ENCODE measurements at places on chromosomes 16 and 17. TPM values are rescaled to one million over a fixed set of nuclear protein-coding genes. Genes with fewer than 3 reads are reported as not detected.

DNA sequence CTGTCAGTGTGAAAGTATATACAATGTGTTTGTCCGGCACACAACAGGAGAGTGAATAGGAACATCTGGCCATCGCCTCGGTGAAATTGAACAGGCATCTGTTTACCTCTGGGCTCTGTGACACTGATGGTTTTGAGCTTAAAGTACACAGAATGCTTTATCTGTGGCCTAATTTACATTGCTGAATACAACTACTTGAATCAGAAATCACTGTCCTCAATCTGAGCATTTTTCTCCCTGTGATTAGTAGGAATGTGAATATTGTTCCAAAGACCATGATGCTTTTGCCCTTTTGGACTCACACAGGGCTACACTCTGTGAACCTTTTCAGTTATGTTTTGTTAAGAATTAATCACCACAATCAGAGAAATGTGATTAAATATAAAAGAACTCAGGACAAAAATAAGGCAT, 323.0 kb upstream of the TBX2 start:
- no peaks in the 10 kb centered on the region for H3K36me3 ChIP-seq
- no peak overlapping the region for H3K27ac ChIP-seq
- no peaks in the 10 kb centered on the region for H3K4me1 ChIP-seq
- H3K27me3 ChIP-seq, result no peaks in the 10 kb centered on the region
- no peak for DNase-seq

DNA sequence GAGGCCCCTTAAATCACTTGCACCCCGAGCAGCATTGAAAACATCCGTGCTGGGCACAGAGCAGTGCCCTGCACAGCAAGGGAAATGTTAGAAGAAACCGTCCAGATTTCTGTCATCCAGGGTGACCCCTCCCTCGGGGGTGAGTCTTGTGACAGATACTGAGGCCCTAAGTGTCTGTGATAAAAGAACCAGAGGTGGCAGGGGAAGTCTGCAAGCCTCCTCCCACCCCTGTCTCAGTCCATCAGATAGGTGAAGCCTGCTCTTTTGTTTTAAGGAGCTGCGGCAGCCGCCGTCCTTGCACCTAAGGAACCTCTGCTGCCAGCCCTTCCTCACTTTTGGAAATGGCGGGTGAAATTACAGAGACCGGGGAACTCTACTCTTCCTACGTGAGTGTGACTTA, 845 bp upstream of the NAT9 start:
- peak overlapping the region; percentile 57 for H3K27ac ChIP-seq
- peak overlapping the region; percentile 64 for H3K4me3 ChIP-seq
- DNase-seq, result no peak
- H3K36me3 ChIP-seq, result peaks cover 12% of the 10 kb centered on the region
- peaks cover 65% of the 10 kb centered on the region for H3K4me1 ChIP-seq

BRIP1 gene
- 11.3 TPM for total RNA-seq

CD300LG gene
- total RNA-seq, result not detected

GRCh38 chr16:2595393-2596205, 57.8 kb downstream of the PDPK1 start:
- no peaks in the 10 kb centered on the region for H3K4me1 ChIP-seq
- no peak overlapping the region for H3K27ac ChIP-seq
- no peaks in the 10 kb centered on the region for H3K36me3 ChIP-seq
- no peak overlapping the region for H3K4me3 ChIP-seq

CALB2 gene
- total RNA-seq, result not detected

GRCh38 chr17:42058063-42058462, 7.7 kb upstream of the C17orf113 start:
- peaks cover 2% of the 10 kb centered on the region for H3K4me1 ChIP-seq
- DNase-seq, result no peak
- no peak overlapping the region for H3K27ac ChIP-seq
- H3K4me3 ChIP-seq, result no peak overlapping the region
- H3K27me3 ChIP-seq, result peaks cover 1% of the 10 kb centered on the region

DNA sequence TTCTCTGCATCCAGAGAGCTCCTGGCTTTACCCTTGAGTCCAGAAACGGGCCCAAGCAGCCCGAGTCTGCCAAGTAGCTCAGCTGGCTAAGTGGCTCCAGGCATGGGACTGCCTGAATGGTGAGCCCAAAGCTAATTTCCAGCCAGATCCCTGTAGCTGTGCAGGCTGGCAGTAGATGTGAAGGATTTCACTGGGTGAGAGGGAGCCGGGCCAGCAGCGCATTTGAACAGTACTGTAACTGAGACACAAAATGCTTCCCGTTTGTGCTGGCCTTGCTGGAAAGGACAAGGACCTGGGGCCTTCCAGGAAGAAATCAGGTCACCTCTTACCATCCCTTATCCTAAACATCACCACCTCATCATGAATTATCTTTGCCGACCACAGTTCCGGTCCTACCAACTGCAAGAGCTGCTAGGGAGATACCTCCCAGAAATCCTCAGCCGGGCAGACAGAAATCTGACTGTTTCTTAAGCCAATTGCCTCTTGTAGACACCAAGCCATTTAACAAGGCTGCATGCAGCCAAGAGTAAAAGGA, 3.7 kb downstream of the TIMP2 start:
- H3K36me3 ChIP-seq, result no peaks in the 10 kb centered on the region
- peaks cover 9% of the 10 kb centered on the region for H3K4me1 ChIP-seq
- H3K27me3 ChIP-seq, result peaks cover 7% of the 10 kb centered on the region
- H3K27ac ChIP-seq, result no peak overlapping the region
- no peak for DNase-seq

- no peaks in the 10 kb centered on the region for H3K27me3 ChIP-seq
- no peaks in the 10 kb centered on the region for H3K36me3 ChIP-seq
- H3K27ac ChIP-seq, result peak overlapping the region; percentile 78
- H3K4me3 ChIP-seq, result peak overlapping the region; percentile 64
- no peak for DNase-seq
Measured at GRCh38 chr16:4612977-4613635, 1.6 kb downstream of the UBALD1 start.

GRCh38 chr17:56047331-56047730, 105.9 kb upstream of the ANKFN1 start:
- no peaks in the 10 kb centered on the region for H3K36me3 ChIP-seq
- H3K27me3 ChIP-seq, result no peaks in the 10 kb centered on the region
- no peaks in the 10 kb centered on the region for H3K4me1 ChIP-seq

- no peak overlapping the region for H3K27ac ChIP-seq
- H3K27me3 ChIP-seq, result no peaks in the 10 kb centered on the region
- DNase-seq, result no peak
- no peaks in the 10 kb centered on the region for H3K4me1 ChIP-seq
- no peak overlapping the region for H3K4me3 ChIP-seq
- H3K36me3 ChIP-seq, result no peaks in the 10 kb centered on the region
Measured at GRCh38 chr16:9412915-9413264, 321.4 kb downstream of the HAPSTR1 start.

DNA sequence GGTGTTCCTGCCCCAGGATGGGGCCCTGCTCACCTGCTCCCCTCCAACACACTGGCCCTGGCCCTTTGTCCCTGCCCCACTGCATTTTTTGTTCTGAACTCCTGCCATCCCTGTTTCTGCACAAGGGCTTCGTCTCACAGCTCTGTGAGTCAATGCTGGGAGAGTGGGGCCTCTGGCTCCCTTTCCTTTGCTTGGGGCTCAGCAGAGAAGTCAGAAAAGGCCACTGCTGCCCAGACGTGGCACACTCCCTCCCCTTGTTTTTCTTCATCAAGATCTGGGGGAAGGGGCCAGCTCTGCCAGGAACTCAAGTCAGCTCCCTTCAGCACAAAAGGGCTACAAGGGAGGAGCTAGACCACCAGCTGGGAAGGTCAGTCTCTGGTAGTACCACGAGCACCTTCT, 8.9 kb downstream of the PROCA1 start:
- peaks cover 54% of the 10 kb centered on the region for H3K36me3 ChIP-seq
- no peak overlapping the region for H3K27ac ChIP-seq
- H3K27me3 ChIP-seq, result no peaks in the 10 kb centered on the region
- H3K4me3 ChIP-seq, result no peak overlapping the region
- H3K4me1 ChIP-seq, result no peaks in the 10 kb centered on the region
- DNase-seq, result no peak

- no peaks in the 10 kb centered on the region for H3K36me3 ChIP-seq
- no peak for DNase-seq
- no peaks in the 10 kb centered on the region for H3K27me3 ChIP-seq
- H3K27ac ChIP-seq, result no peak overlapping the region
- no peak overlapping the region for H3K4me3 ChIP-seq
Measured at GRCh38 chr16:89149386-89149785, 22.2 kb upstream of the CDH15 start.

DNA sequence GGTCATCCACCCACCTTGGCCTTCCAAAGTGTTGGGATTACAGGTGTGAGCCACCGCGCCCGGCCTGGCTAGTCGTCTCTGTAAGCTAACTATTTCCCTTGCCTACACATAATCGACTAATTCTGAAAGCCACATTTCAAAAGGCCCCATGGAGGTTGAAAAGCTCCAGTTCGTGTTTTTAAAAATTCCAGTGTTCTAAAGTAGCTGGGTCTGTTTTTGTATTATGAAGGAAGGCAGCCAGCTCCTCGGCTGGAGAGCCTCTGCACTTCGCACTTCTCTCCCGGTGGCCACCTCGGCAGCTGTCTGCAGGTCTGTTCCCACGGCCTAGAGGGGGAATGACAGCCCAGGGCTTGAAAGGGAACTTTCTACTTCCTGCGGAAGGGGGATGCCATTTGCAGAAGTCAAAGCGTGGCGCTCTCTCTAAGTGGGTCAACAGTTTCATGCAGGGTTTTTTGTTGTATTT, 16.9 kb downstream of the HASPIN start:
- peak; percentile 50 for DNase-seq
- H3K4me1 ChIP-seq, result peaks cover 30% of the 10 kb centered on the region
- H3K27ac ChIP-seq, result no peak overlapping the region
- no peak overlapping the region for H3K4me3 ChIP-seq

GRCh38 chr17:740240-741017, 8.0 kb downstream of the TLCD3A start:
- H3K27ac ChIP-seq, result no peak overlapping the region
- no peak for DNase-seq
- H3K27me3 ChIP-seq, result no peaks in the 10 kb centered on the region
- H3K4me3 ChIP-seq, result no peak overlapping the region
- H3K36me3 ChIP-seq, result peaks cover 14% of the 10 kb centered on the region

TEDC2 gene
- total RNA-seq, result 34.2 TPM

Data from CD8-positive, alpha-beta memory T cell (primary cell).